ENCODE measurements at places on chromosomes 4 and X.

GRCh38 chr4:43132010-43132582 lies 239.6 kb downstream of the GRXCR1 start:
- no peak for DNase-seq

DNA sequence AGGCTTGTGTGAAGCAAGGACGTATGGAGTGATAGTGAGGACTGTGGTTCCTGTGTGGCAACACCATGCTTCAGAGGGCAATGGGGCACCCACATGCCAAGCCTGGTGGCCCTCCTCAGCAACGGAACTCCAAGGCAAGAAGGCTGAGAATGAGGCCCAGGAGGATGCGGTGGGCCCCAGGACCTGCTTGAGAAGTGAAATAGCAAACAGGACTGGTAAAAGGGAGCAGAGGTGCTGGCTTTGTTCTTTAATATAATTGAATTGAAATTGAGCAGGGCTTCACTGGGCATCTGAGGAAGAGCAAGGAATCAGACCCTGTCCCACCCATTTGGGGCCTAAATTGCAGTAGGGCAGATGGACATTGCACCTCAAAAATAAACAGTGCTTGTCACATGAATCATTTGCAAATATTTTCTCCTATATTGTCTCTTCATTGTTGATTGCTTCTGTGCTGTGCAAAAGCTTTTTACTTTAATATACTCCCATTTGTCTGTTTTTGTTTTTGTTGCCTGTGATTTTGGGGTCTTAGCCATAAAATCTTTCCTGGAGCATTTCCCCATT lies 2.3 kb downstream of the TMEM187 start:
- DNase-seq = no peak

GRCh38 chr4:75432683-75433082 lies 81.5 kb downstream of the RCHY1 start:
- no peak for DNase-seq

DNA sequence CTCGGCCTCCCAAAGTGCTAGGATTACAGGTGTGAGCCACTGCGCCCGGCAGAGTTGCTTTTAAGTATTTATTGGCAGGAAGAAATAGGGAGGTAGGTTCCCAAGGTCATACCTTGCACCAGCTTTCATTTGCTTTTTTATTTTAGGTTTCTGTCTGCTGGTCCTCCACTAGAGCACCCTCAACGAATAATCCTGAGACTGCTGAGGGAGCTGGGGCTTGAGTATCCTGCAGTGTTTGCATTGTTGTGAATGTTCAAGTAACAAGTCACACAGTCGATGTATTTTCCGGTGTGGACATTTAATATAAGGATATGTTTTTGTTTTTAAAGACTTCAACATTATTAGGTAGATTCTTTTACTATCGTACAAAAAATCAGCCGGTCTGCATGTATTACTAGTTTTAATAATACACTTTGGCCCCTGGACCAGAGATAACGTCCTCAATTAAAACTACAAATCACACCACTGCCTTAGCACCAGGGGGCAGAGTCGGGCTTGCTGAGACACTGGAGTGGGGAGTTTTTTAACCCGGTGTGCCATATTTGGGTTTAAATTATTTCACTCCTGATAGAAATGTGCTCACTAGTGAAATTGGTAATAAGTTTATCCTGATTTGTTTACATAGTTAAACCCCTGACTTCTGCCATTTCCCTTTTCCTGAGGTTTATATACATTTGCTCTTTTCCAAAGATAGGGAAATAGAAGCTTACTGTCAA lies 11.6 kb downstream of the SMIM20 start:
- DNase-seq = no peak

DNA sequence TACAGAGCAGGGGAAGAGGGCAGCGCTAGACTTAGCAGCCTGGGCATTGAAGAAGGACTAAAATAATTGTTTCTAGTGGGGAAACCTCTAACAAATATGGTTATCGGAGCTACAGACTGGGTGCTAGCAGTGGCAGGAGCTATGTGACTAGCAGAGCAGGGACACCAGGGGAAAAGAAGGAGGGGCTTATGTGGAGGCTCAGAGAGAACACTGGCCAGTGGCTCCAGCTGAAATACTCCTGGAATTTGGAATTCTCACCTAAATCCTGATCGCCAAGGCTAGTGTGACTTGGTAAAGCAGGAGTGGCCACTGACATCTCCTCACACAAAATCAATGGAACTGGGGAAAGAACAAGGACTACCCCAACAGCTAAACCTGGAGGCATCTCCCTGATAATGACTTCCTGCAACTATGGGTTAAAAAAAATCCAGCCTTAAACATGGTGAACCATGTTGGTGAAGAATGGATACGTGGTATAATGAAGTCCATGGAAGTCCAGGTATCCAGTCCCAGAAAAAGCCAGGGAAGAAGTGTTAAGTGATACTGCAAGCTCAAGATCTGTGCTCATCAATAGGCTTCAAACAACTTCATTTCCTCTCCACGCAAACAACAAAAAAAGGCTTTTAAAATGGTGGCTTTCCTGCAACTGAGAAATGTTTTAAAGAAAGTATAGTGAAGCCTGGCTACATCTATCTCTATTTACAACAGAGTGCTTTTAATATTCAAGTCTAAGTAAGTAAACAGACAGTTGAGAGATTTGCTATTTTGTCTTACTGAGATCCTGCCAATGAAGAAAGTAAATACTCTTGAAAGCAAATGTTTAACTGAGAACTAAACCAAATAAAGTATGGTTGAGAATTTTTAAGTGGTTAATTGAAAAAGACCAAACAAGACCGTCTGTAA lies 1.8 kb downstream of the TAPT1 start:
- no peak for DNase-seq

GRCh38 chr4:85756938-85757337 lies 282.0 kb downstream of the ARHGAP24 start:
- no peak for DNase-seq

- DNase-seq = no peak
Observed at GRCh38 chr4:16237715-16238114, 11.4 kb upstream of the TAPT1 start.

GRCh38 chr4:105426187-105426897 lies 47.5 kb downstream of the PPA2 start:
- no peak for DNase-seq

DNA sequence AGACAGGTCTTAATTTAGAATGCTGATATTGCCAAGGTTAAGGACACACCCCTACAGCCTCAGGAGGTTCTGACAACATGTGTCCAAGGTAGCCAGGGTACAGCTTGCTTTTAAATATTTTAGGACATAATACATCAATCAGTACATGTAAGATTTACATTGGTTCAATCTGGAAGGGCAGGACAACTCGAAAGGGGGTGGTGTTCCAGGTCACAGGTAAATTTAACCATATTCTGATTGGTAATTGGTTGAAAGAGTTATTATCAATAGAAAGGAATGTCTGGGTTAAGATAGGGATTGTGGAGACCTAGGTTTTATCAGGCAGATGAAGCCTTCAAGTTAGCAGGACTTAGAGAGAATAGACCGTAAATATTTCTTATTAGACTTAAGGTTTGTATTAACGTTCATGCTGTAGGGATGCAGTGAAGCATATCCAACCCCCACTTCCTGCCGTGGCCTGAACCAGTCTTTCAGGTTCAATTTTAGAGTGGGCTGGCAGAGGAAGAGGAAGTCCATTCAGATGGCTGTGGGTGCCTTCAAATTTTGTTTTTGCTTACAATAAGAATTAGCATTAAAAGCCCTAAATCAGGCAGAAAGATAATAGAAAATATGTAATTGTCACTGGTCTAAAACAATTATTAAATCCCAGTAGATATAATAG lies 136.5 kb upstream of the GALNTL6 start:
- no peak for DNase-seq

DNA sequence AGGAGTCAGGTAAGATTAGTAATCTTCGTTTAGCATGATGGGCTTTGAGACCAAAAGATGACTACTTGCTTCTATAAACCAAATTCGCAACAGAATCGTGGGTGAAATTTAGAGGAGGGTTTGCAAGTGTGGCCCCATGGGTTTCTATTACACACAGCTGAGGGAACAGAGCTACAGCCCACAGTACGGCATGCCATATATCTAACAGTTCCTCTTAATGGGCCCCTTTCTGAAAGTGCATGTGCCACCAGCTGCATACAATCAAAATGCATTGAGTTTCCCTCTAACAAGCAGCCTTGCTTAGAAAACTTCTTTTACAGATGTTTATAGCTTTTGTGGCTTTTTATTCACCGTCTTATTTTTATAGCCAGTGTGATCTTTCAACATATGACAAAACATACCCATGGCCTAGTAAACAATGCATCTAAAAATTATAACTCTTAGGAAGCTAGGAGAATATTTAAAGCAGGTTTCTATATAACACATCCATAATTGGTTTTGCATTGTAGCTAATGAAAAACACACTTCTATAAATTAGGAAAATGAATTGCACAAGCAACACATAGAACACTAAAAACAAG lies 202.1 kb downstream of the PRDM5 start:
- no peak for DNase-seq

- no peak for DNase-seq
Observed at GRCh38 chr4:54281054-54281766, 52.1 kb downstream of the PDGFRA start.

DNA sequence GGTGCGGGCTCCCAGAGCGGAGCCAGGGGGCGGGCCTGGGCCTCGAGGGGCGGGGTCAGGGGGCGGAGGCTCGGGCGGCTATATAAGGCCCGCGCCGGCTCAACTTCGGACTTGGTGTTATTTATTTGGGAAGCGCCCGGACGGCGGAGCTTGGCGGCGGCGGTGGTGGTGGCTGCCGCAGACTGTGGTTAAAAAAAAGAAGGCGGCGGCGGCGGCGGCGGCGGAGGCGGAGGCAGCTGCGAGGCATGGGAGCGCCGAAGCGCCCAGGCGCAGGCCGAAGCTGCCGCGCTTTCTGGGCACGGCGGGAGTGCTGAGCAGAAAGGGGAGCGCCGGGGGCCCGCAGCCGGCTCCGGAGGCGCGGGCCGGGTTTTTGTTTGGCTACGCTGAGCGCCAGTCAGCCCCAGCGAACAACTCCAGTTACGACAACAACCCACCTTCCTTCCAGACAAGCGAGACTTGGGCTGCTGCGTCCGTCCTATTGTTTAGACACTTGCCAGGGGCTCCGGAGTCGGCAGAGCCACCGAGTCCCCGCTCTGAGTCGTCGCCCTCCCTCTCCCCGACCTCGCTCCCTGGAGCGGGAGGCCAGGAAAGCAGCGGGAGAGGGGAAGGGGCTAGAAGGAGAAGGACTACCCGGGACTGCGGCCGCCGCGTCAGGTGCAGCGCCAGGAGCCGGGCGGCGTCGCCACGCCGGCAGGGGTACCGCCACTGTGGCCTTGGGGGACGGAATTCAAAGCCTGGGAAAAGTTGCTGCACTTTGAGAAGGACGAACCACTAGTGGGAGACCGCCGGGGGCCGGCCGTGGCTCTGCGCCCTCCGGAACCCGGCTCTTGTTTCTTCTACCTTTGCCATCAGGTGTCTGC lies at the start of gene SLIT2:
Gene SLIT2 (plus strand): TSS at position 110 of the 860 bp plus-strand sequence. CDS start 1,911 bp downstream, outside the sequence.
- DNase-seq = no peak

DNA sequence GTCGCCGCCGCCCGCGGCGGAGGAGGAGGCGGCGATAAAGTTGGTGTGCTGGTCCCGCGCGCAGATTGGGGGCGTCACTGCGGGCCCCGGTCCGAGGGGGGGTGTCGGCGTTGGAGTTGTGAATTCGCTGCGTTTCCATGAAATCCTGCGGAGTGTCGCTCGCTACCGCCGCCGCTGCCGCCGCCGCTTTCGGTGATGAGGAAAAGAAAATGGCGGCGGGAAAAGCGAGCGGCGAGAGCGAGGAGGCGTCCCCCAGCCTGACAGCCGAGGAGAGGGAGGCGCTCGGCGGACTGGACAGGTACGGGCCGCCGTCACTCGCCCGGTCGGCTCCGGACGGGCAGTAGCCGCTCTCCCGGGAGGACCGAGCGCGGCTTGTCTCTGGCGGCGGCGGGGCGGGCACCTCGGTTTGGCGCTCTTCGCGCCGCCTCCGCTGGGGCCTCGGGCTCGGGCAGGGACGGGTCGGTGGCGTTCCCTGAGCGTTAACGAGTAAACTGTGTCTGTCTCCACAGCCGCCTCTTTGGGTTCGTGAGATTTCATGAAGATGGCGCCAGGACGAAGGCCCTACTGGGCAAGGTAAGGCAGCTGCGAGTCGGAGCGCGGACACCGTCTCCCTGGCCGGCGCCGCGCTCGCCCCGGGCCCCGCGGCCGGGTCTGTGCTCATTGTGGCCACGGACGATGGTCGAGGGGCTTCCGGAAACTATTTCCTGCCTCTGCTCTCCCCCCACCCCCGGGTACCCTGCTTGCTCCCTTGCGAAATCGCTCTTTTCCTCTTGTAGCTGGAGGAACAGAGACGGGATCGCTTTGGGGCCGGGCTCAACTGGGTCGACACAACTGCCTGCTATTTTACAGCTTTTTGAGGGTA lies 658 bp downstream of the KDM6A start:
- DNase-seq = no peak

- no peak for DNase-seq
Observed at GRCh38 chr4:156290811-156291210, 337.1 kb upstream of the CTSO start.

GRCh38 chr4:16199093-16199492 lies 27.2 kb downstream of the TAPT1 start:
- no peak for DNase-seq

DNA sequence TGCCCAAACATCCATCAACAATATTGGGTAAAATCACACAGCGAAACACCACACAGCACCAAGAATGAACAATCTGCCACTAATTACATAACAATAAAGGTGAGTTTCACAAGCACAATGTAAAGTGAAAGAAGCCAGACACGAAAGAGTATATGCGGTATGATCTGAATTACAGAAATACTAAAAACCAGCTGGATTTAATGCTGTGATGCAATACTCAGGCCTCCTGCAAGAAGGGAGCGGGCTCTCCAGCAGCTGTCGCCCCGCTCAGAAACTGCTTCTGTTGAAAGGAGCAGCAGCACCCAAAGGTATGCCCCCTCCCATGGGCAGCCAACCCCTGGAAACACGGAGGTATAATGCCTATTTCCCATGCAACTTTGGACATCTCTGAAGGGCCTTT lies 77.0 kb downstream of the PAPSS1 start:
- DNase-seq = no peak

DNA sequence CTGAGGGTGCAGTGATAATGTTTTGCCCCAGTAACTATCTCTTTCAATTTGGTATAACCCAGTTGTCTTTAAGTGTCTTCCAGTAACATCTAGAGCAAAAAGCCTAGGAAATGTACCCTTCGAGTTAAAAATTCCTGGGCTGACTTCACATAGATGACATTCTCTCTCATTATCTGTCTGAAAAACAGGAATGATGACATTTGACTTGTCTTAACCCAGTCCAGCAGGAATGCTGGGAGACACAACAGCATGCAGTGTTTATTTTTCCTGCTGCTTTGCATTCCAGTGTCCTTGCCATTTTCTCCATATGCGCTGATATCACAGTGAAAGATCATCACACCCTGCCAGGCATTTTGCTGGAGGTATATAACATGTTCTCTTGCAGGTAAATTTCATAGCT lies 130.0 kb downstream of the SOWAHB start:
- DNase-seq = no peak

GRCh38 chr4:26682436-26682835 lies 98.6 kb downstream of the TBC1D19 start:
- no peak for DNase-seq

- DNase-seq = no peak
Observed at GRCh38 chr4:71405791-71406190, 67.0 kb downstream of the SLC4A4 start.

DNA sequence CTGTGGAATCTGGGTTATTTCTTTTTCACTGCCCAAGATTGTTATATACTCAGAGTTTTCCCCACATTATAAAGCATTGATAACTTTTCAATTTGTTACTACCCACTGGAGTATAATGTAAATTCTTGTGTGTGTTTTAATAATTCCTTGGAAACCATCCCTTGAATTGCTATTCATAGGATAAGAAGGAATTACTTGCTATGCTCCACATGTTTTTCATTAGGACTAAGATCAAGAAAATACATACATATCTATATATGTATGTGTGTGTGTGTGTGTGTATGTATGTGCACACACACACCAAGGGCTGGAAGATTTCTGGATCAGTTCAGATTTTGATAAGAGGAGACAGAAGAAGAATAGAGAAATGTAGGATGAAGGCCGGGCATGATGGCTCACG lies 206.4 kb upstream of the JADE1 start:
- no peak for DNase-seq

Data from DMS79 (cell line).